ENCODE measurements at places on chromosomes 16 and 17.
A peak's percentile ranks its signal among the peaks of the same experiment; 100 is the strongest.

DNA sequence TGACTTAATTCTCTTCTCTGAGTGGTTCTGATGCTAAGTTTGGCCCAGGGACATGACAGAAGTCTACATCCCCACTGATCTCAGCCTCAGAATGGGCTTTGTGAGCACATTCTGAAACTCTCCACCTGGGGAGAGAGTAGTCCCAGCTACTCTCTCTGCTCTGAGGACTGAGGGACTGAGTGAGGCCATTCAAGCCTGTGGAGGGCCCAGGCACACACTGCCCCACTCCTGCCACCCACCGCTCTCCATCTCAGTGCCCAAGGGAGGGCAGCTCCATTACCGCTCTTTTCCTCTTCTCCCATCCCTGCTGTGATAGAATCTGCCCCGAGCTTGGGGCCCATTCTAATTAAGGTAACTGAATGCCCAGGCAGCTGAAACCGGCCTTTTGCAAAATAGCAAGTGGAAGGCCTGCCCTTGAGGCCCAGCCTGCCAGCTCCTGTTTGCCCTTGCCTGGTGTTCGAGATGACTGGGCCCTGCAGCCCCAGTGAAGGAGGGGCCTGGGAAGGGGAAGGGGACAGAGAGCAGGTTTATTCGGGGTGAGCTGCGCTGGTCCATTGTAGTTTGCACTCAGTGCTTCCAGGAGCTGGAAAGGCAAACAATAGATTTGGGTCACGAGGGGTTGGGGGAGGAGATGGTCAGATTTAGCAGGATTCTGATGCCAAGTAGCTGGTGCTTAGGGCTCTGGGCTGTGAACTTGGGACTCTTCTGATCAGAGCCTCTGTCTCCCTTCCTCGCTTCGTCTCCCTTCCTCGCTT is 76.2 kb downstream of the RAB11FIP4 start:
- no peak for DNase-seq

DNA sequence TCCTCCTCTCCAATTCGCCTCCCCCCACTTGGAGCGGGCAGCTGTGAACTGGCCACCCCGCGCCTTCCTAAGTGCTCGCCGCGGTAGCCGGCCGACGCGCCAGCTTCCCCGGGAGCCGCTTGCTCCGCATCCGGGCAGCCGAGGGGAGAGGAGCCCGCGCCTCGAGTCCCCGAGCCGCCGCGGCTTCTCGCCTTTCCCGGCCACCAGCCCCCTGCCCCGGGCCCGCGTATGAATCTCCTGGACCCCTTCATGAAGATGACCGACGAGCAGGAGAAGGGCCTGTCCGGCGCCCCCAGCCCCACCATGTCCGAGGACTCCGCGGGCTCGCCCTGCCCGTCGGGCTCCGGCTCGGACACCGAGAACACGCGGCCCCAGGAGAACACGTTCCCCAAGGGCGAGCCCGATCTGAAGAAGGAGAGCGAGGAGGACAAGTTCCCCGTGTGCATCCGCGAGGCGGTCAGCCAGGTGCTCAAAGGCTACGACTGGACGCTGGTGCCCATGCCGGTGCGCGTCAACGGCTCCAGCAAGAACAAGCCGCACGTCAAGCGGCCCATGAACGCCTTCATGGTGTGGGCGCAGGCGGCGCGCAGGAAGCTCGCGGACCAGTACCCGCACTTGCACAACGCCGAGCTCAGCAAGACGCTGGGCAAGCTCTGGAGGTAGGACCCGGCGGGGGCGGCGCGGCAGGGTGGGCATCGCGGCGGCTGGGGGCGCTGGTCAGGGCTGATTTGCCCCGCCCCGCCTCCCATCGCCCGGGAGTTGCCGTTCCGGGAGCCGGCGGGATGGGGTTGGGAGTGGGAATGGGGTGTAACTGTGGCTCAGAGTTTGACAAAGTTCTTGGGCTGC is 567 bp downstream of the SOX9 start:
- DNase-seq, result peak; percentile 39

DNA sequence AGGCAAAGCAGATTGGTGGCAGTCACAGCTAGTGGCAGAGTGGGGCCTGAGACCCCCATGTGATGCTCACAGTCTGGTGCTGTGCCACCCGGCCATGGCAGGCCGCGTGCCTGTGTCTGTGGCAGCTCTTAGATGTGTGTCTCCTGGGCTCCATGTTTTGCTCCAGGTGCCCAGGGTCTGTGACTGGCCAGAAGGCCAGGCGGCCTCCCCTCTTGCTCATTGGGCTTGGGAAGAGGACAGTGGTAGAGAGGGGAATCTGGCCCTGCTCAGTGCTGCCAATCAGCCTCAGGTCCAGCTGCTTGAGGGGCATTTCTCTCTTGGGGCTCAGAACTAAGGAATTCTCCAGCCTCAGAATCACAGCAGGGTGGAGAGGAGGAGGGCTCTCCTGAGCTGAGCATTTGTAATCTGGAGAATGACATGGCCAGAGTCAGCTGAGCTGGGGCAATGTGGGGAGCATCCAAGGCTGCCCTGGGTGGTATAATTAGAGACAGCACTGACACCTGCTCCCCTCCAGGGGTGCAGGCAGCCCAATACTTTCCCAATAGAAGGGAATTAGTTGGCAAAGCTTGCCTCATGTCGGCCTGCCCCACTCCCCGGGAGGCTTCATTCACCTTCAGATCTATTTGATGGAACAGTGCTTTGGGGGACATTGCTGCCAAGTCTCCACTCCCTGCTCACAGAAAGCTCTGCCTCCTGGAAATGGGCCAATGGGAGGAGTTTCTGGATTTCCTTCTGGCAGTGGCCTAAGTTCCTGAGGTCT is 2.7 kb upstream of the LASP1NB start:
- DNase-seq, result peak; percentile 85

- DNase-seq, result no peak
These were observed 29.9 kb upstream of the IRX6 start for GRCh38 chr16:55294129-55294528.

DNA sequence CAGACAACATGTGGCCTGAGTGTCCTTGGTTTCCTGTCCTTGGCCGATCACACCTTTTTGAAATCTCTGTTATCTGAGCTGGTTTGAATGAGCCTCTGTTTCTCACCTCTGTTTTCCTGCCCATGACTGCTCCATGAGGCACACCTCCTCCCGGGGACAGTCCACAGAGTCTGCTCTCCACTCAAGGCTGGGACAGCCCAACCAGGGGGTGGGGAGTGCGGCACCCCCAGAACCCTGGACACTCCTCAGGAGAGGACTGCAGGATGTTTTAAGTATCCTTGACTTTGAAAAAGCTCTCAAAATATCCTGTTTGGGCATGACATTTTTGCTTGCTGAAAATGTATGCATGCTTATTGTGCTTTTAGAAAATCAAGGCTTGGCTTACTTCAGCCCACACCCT is 333.0 kb upstream of the N4BP1 start:
- no peak for DNase-seq

Data from COR-L47 (cell line).